ENCODE measurements at places on chromosomes 3 and 15.

GRCh38 chr3:44981751-44982150 lies 5.7 kb downstream of the EXOSC7 start:
- no peak for DNase-seq

DNA sequence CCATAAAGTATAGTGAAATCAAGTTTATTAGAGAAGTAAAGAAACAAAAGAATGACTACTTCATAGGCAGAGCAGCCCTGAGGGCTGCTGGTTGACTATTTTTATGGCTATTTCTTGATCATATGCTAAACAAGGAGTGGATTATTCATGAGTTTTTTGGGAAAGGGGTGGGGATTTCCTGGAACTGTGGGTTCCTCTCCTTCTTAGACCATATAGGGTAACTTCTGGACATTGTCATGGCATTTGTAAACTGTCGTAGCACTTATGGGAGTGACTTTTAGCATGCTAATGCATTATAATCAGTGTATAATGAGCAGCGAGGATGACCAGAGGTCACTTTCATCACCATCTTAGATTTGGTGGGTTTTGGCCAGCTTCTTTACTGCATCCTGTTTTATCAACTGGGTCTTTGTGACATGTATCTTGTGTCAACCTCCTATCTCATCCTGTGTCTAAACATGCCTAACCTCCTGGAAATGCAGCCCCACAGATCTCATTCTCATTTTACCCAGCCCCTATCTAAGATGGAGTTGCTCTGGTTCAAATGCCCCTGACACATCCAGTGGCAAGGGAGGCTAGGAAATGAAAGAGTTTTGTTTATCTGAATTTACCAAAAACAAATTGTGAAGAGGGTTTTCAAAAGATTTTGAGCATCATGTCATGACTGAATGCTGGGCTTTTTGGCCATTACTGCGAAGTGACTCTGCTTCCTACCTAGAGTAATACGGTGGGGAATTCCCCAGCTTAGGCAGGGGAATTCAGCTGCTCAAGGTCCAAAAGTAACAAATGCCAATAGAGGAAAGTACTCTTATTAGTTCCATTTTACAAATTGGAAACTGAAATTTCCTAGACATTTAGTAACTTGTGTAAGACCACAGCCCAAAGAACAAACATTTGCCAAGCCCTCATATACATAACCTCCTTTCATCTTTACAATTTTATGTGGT lies 6.2 kb upstream of the SPSB4 start:
- DNase-seq = no peak

GRCh38 chr15:35080226-35080625 lies 4.9 kb downstream of the NANOGP8 start:
- no peak for DNase-seq

DNA sequence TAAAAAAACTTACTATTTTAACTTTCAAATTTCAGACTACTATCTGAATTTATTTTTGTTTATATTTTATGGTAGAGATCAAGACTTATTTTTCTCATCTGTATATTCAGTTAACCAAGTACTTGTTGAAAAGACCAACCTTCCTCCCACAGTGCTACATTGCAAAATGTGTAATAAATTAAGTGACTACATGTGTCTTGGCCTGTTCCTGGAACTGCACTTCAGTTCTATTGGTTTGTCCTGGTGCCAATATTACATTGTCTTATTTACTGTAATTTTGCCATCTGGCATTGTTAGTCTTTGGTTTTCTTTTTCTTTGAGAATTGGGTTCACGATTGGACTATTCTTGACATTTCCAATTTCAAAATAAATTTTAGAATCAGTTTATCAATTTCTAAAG lies 138.4 kb upstream of the KCNMB2 start:
- DNase-seq = no peak

GRCh38 chr3:78255403-78255802 lies 1215.5 kb downstream of the ROBO2 start:
- DNase-seq = no peak

- DNase-seq = no peak
Observed at GRCh38 chr3:74469151-74469550, 145.3 kb downstream of the CNTN3 start.

GRCh38 chr15:66726386-66726785 lies 24.4 kb downstream of the SMAD6 start:
- DNase-seq = no peak

DNA sequence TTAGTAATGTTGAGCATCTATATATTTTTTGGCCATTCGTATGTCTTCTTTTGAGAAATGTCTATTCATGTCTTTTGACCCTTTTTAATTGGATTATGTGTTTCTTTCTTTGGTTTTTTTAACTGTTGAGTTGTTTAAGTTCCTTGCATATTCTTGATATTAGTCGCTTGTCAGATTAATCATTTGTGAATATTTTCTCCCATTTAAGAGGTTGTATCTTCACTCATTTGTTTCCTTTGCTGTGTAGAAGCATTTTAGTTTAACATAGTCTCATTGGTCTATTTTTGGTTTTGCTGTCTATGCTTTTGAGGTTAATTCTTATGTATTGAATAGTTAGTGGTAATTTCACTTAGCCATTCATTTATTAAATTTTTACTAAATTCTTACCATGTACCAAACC lies 283.8 kb downstream of the ZPLD1 start:
- no peak for DNase-seq

Data from stimulated activated CD8-positive, alpha-beta memory T cell treated with anti-CD3 and anti-CD28 coated beads, Interleukin-15, amount 100 ng/mL, for 4 hours (primary cell).